Kidney epithelial cell (primary cell): ENCODE measurements at places on chromosomes 3 and 15.

DNA sequence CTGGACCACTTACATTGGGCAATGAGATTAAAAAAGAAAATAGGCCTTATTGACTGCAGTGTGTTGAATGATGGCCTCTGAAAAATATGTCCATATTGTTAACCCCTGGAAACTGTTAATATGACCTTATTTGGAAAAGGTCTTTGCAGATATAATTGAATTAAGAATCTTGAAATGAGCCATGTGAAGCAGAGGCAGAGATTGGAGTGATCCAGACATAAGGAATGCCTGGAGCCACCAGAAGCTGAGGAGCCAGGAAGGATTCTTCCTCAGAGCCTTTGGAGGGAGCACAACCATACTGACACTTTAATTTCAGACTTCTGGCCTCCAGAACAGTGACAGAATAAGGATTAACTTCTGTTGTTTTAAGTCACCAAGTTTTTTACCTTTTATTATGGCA, 510.4 kb upstream of the AGTR1 start:
- no peak for DNase-seq

- DNase-seq: no peak
Measured at GRCh38 chr3:114896978-114897377, 250.1 kb downstream of the ZBTB20 start.

- no peak for DNase-seq
Measured at GRCh38 chr3:125356140-125357026, 18.7 kb downstream of the ZNF148 start.

GRCh38 chr3:53994986-53995603, 103.4 kb upstream of the SELENOK start:
- DNase-seq: no peak

DNA sequence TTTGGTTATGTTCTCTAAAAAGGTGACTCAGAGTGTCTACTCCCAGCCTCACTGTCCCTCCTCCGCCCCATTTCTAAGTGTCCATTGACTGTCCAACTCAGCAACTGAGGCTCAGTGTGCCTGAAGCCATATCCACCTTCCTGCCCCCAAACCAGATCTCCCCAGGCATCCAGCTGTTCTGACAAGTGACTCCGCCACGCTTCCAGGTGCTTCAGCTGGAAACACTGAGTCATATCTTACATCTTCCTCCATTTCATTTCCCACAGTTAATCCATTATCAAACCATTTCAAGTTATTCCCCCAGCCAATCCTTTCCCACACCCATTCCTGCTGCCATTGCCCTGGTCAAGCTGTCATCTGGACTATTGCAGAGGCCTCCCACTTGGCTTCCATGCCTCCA, 17.1 kb downstream of the MAGEF1 start:
- no peak for DNase-seq

DNA sequence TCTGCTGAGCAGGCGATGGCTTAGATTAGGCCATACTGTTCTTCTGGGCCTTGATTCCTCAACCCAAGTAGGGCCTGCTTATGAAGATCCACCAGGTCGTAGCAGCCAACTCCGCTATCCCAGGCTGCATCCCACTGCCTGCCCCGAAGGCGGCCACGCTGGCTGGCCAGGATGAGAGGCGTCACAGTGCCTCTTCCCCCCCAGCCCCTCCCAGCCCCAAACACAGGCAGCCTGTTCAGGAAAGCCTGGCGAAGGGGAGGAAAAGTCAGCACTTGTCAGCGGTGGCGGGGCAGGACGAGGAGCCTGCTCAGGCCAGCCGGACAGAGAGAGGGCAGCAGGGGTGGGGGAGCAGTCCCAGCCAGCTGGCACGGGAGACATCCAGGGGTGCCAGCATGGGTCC, 11.2 kb downstream of the PTH1R start:
- no peak for DNase-seq

- peak; percentile 34 for DNase-seq
Measured at GRCh38 chr3:104596551-104596950, 770.2 kb upstream of the ALCAM start.

DNA sequence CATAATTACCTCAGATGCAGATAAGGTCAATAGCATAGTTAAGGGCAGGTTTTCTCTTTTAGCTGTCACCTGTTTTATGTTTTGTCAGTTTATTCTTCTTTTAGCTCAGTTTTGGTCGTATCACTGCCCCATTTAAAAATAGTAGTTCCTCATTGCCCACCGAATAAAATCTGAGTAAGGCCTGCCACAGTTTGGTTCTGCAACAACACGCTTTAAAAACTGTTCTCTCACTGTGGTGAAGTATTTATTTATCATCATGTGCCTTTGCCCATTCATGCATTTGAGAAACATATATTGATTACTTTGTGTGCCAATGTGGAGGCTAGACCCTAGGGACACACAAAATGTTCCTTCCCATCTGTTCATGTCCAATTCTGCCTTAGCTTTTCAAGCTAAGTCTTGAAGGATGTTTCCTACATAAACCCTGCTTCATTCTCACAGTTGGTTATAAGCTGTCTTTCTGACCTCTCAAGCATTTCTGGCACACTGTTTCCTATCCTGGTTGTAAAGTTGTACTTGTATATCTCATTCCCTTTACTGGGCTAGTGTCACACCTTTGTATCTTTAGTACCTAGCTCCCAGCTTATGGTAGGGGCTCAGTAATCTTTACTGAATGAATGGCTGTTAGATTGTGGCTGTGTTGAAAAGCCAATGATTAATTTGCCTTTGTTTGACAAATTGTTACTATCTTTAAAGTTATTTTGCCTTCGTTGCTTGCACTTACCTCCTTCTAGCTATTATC, 23.9 kb downstream of the AKAP13 start:
- no peak for DNase-seq

- peak; percentile 86 for DNase-seq
Measured at GRCh38 chr3:7504886-7505775, 644.2 kb downstream of the GRM7 start.

GRCh38 chr3:37526511-37526910, 335.2 kb upstream of the CTDSPL start:
- no peak for DNase-seq

- DNase-seq: no peak
Measured at GRCh38 chr3:53523346-53523745, 28.9 kb downstream of the CACNA1D start.

GRCh38 chr15:63504979-63505841, 817 bp downstream of the USP3 start:
- DNase-seq: no peak

- no peak for DNase-seq
Measured at GRCh38 chr3:194325424-194326153, 25.5 kb downstream of the CPN2 start.

DNA sequence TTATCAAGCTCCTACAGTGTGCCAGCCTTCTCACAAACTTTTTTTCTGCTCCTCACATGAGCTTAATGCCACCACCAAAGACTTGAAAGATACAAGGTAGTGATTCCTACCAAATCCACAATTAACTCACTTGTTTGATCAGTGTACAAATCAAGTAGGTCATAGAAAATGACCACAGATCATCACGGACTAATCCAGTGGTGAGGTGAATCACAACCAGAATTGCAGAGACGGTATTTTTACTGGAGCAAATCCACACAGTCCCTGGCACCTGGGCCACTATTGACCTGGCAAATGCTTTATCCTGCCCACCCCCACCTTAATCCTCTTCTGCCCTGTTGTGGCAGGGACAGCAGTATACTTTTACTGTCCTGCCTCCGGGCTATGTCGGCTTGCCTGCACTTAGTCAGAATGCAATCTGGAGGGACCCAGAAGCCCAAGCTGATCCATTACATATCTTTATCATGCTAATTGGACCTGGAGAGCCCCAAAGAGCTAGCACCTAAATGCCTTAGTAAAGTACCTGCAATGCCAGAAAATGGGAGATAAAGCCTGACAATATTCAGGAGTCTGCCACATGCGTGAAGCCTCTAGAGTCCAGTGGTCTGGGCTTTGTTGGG, 83.9 kb upstream of the CDV3 start:
- no peak for DNase-seq

GRCh38 chr15:98164571-98164970, 204.1 kb downstream of the ARRDC4 start:
- DNase-seq: no peak

DNA sequence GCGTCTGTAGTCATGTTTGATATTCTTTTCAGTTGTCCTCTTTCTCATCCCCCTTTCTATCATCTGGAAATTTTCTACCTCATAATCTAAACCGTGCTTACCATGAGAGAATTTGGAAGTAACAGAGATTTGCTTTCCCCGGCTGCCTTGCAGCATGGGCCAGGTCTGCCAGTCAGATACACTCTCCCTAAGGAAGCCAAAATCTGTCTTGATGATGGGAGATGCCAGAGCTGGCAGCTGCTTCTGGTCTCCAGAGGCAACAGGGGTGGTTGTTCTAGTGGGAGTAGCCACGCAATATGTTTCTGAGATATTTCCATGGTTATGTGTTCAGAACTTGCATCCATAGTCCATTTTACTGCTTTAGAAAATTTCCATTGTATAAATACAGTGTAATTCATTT, 218.9 kb upstream of the RORA start:
- no peak for DNase-seq

DNA sequence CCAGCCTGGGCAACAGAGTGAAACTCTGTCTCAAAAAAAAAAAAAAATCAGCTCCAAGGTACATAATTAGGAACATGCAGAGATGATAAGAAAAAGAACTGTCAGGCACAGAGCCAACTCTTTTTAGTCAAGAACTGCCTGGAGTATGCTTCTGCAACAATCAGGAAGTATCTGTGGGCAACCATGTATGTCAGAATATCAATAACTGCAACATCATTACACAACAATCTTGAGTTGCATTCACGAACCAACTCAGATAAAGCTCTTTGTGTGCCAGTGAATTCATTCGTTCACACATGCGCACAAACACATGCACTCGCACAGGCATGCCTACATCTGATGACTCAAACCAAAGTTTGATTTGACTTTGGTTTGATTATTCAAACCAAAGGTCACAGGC, 32.1 kb downstream of the EFHB start:
- no peak for DNase-seq
